ENCODE measurements at places on chromosomes 6 and 20. TPM values are rescaled to one million over a fixed set of nuclear protein-coding genes. Genes with fewer than 3 reads are reported as not detected.
A peak's percentile ranks its signal among the peaks of the same experiment; 100 is the strongest.

DNA sequence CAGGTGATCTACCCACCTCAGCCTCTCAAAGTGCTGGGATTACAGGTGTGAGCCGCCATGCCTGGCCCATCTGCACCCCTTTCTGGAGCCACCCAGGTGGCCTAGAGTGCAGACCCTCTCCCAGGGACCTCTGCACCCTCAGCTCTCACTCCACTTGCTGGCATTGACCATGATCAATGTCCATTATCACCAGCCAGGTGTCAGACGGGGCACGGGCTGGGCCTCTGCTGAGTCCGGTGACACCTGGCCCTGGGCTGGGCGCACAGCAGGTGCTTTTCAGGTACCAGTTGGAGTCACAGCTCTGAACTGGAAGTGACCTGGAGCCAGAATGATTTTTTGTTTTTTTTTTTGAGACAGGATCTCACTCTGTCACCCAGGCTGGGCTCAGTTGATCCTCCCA lies 91.8 kb upstream of the PMEPA1 start:
- peaks cover 3% of the 10 kb centered on the region for H3K27me3 ChIP-seq
- no peak overlapping the region for H3K27ac ChIP-seq
- no peak overlapping the region for H3K4me3 ChIP-seq
- H3K4me1 ChIP-seq = no peaks in the 10 kb centered on the region

- H3K27ac ChIP-seq = no peak overlapping the region
- H3K36me3 ChIP-seq = peaks cover 14% of the 10 kb centered on the region
- no peaks in the 10 kb centered on the region for H3K27me3 ChIP-seq
- peaks cover 29% of the 10 kb centered on the region for H3K4me1 ChIP-seq
- H3K4me3 ChIP-seq = no peak overlapping the region
- no peak for DNase-seq
These were observed 42.7 kb upstream of the HINT3 start for GRCh38 chr6:125913864-125914351.

DNA sequence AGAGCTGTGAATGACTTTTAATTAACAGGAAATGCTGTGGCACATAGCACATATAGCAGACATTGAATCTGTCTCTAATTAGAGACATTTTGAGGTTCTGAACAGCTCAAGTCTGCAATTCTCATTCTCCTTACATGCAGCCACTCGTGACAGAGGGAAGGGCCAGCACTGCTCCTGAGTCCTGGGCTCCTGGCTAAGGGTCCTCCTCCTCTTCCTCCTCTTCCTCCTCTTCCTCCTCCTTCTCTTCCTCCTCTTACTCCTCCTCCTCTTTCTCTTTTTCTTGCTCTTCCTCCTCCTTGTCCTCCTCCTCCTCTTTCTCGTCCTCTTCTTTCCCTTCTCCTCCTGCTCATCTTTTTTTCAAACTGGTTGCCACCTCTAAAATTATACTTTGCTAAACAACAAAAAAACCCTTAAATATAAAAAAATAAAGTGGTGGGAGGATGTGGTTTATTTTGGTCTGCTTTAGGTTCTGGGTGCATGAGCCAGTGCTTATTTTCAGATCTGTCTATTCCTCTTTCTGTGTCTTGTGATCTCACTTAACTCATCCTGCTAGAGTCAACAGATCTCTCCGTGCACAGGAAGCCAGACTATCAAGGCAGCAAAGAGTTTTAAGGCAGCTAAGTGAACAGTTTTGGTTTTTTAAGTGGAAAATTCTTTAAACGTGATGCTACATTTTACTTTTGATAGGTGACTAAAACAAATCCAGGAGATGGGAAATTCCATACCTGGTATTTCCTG lies 159.3 kb downstream of the CD83 start:
- DNase-seq = no peak
- peak overlapping the region; percentile 73 for H3K27ac ChIP-seq
- H3K36me3 ChIP-seq = no peaks in the 10 kb centered on the region

Gene RSPH3
- 4.3 TPM for total RNA-seq

- DNase-seq = no peak
- no peaks in the 10 kb centered on the region for H3K4me1 ChIP-seq
- H3K27me3 ChIP-seq = no peaks in the 10 kb centered on the region
- H3K36me3 ChIP-seq = no peaks in the 10 kb centered on the region
- H3K4me3 ChIP-seq = no peak overlapping the region
- H3K27ac ChIP-seq = no peak overlapping the region
These were observed 144.5 kb upstream of the DST start for GRCh38 chr6:56787209-56787608.

DNA sequence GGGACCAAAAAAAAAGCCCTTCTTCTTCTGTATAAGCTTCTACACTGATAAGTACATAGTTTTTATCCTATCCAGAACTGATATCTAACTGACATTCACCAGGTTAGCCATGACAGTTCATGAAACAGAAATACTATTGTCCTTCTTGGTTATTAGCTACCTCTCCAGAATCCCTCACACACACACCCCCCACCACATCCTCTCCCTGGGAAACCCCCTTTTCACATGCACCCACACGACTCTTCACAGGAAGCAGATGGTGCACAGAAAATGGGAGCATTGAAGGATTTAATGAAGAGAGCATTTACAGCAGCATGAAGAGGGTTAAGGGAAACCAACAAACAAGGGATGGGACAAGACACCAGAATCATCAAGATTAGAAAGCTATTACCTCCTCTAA lies 88.9 kb downstream of the FHL5 start:
- no peak for DNase-seq
- H3K27me3 ChIP-seq = no peaks in the 10 kb centered on the region
- H3K4me3 ChIP-seq = no peak overlapping the region
- H3K36me3 ChIP-seq = no peaks in the 10 kb centered on the region

Gene HECA
- total RNA-seq = 66.8 TPM

Gene COL10A1
- total RNA-seq = 0.77 TPM

Gene PCSK2
- not detected for total RNA-seq

Gene SPATS1
- total RNA-seq = not detected

DNA sequence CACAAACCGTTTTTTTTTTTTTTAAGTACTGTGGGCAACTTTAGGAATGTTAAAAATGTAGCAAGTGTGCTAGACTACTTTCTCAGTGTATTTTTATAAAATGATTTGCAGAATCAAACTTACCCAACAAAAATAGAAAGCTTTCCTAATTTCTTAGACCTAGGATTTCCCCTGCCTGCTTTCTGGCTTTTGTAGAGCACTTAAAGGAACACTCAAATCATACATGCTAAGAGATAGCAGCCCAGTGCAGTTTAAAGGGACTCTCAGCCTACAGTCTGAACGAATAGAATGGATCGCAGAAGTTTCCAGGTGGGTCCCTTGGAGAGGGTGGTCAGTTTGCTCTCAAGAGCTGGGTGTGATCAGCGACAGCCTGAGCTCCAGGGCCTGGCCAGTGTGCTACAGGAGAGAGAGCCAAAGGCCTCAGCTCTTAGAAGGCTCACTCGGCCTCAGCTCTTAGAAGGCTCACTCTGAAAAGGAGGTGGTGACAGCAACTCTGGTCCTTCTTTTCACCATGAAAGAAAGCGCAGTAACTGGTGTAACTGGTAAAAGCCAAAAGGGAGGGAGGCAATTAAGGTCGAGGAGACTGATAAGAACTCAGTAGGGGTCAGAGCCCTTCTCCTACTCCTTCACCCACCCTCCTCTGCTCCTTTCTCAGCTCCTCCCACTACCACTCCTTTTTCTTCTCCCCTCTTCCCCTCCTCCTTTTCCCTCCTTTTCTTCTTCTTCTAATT lies 142.4 kb downstream of the ZFP64 start:
- no peak overlapping the region for H3K4me3 ChIP-seq
- no peak overlapping the region for H3K27ac ChIP-seq
- H3K4me1 ChIP-seq = no peaks in the 10 kb centered on the region
- H3K36me3 ChIP-seq = no peaks in the 10 kb centered on the region
- no peaks in the 10 kb centered on the region for H3K27me3 ChIP-seq

Gene JPH2
- total RNA-seq = 2.8 TPM

GRCh38 chr6:28207510-28208110 lies 17.5 kb upstream of the ZSCAN9 start:
- DNase-seq = peak; percentile 79
- peaks cover 4% of the 10 kb centered on the region for H3K27me3 ChIP-seq
- peaks cover 24% of the 10 kb centered on the region for H3K4me1 ChIP-seq
- no peaks in the 10 kb centered on the region for H3K36me3 ChIP-seq

- peak overlapping the region; percentile 50 for H3K4me3 ChIP-seq
- no peaks in the 10 kb centered on the region for H3K4me1 ChIP-seq
- peak overlapping the region; percentile 61 for H3K27ac ChIP-seq
These were observed 113.5 kb upstream of the BTN3A2 start for GRCh38 chr6:26251354-26252076.

Gene COMMD7
- 40.6 TPM for total RNA-seq

DNA sequence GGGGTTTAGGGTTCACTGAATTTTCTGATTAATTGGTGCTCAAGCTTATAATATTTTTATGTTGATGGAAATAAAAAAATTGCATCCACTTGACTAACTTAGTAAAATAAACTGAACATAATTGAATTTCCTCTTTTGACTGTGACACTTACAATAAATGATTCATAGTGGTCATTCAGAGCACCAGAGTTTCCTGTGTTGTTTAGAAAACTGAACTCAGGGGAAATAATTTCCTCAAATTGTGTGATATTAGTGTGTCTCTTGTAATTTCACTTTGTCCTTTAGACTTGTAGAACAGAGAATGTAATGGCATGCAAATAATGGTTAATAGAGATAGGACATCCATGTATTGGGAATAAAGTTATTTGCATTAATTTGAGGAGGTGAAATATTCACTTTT lies 319.7 kb upstream of the MAN1A1 start:
- H3K4me3 ChIP-seq = no peak overlapping the region
- no peaks in the 10 kb centered on the region for H3K27me3 ChIP-seq
- no peak overlapping the region for H3K27ac ChIP-seq
- no peak for DNase-seq

Gene TMEM200A
- 1.8 TPM for total RNA-seq

DNA sequence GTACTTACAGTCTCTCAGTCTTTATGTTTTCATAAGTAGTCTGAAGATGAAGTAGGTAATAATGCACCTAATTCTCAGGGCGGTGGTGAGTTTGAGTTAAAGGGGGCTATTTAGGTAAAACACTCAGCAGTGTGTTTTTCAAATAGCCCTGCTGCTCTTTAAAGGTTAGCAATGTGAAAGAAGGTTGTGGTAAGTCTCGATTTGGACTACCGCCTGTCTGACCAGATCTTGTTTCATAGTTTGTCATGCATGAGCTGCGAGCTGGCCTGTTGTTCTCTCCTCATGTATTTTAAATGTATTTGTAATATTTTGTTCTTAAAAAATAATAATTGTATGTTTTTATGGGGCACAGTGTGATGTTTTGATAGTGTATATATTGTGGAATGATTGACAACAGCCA lies 340.2 kb downstream of the DHX35 start:
- H3K4me3 ChIP-seq = no peak overlapping the region
- H3K36me3 ChIP-seq = no peaks in the 10 kb centered on the region
- H3K27ac ChIP-seq = no peak overlapping the region
- no peaks in the 10 kb centered on the region for H3K4me1 ChIP-seq

Gene C6orf58
- total RNA-seq = not detected

- H3K27ac ChIP-seq = no peak overlapping the region
- peak overlapping the region; percentile 29 for H3K4me3 ChIP-seq
- no peaks in the 10 kb centered on the region for H3K27me3 ChIP-seq
- peaks cover 9% of the 10 kb centered on the region for H3K36me3 ChIP-seq
- no peak for DNase-seq
These were observed 37.9 kb downstream of the ERMARD start for GRCh38 chr6:169789146-169789943.

DNA sequence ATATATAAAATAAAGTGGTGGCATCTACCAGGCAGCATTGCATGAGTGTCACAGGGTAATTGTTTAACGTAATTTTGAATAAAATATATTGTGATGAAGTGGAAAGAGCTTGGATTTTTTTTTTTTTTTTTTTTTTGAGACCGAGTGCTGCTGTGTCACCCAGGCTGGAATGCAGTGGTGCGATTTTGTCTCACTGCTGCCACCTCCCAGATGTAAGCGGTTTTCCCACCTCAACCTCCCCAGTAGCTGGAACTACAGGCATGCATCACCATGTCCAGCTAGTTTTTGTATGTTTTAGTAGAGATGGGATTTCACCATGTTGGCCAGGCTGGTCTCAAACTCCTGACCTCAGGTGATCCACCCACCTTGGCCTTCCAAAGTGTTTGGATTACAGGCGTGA lies 81.1 kb upstream of the SMIM8 start:
- peaks cover 87% of the 10 kb centered on the region for H3K36me3 ChIP-seq
- no peaks in the 10 kb centered on the region for H3K27me3 ChIP-seq
- H3K4me3 ChIP-seq = no peak overlapping the region
- DNase-seq = no peak
- no peak overlapping the region for H3K27ac ChIP-seq

Gene SIGLEC1
- total RNA-seq = 50.2 TPM

GRCh38 chr20:18513208-18513607 lies 5.5 kb downstream of the SEC23B start:
- H3K4me3 ChIP-seq = no peak overlapping the region
- peaks cover 88% of the 10 kb centered on the region for H3K36me3 ChIP-seq
- H3K27ac ChIP-seq = peak overlapping the region; percentile 59
- no peaks in the 10 kb centered on the region for H3K27me3 ChIP-seq
- DNase-seq = no peak

Gene ECT2L
- total RNA-seq = not detected

- no peak overlapping the region for H3K27ac ChIP-seq
- no peak overlapping the region for H3K4me3 ChIP-seq
- no peaks in the 10 kb centered on the region for H3K4me1 ChIP-seq
- H3K27me3 ChIP-seq = no peaks in the 10 kb centered on the region
- DNase-seq = no peak
These were observed 153.4 kb downstream of the MBOAT1 start for GRCh38 chr6:20058912-20059311.

Gene RSPO4
- 0.32 TPM for total RNA-seq

- peaks cover 35% of the 10 kb centered on the region for H3K4me1 ChIP-seq
- H3K27ac ChIP-seq = peak overlapping the region; percentile 91
- H3K36me3 ChIP-seq = no peaks in the 10 kb centered on the region
These were observed 435 bp downstream of the KIFC1 start for GRCh38 chr6:33391922-33392594.

Gene MTFR2
- 3.3 TPM for total RNA-seq

- no peaks in the 10 kb centered on the region for H3K36me3 ChIP-seq
- H3K27me3 ChIP-seq = no peaks in the 10 kb centered on the region
- no peak overlapping the region for H3K27ac ChIP-seq
- DNase-seq = no peak
- H3K4me1 ChIP-seq = peaks cover 15% of the 10 kb centered on the region
- H3K4me3 ChIP-seq = no peak overlapping the region
These were observed 136.5 kb downstream of the ATXN1 start for GRCh38 chr6:16624636-16625290.

All from spleen (tissue), 13 donors.